A172 (cell line): ENCODE measurements at places on chromosomes 3 and 15. TPM values are rescaled to one million over a fixed set of nuclear protein-coding genes. Genes with fewer than 3 reads are reported as not detected.

Gene HTR3E
- total RNA-seq: not detected in 2 replicates

Gene AGBL1
- total RNA-seq: not detected in 2 replicates

GRCh38 chr3:156790156-156790555 is 36.0 kb upstream of the LEKR1 start:
- DNase-seq: no peak

- DNase-seq: no peak
Observed at GRCh38 chr15:48423896-48424475, 92.8 kb downstream of the DUT start.

Gene CCDC9B
- total RNA-seq: 4.4 and 12.1 TPM in 2 replicates
